ENCODE measurements at places on chromosomes 3 and 15. TPM values are rescaled to one million over a fixed set of nuclear protein-coding genes. Genes with fewer than 3 reads are reported as not detected.
A peak's percentile ranks its signal among the peaks of the same experiment; 100 is the strongest.

ISLR2 gene
- not detected for polyA plus RNA-seq

- DNase-seq: no peak
Measured at GRCh38 chr3:45608885-45609284, 14.3 kb downstream of the LIMD1 start.

DNA sequence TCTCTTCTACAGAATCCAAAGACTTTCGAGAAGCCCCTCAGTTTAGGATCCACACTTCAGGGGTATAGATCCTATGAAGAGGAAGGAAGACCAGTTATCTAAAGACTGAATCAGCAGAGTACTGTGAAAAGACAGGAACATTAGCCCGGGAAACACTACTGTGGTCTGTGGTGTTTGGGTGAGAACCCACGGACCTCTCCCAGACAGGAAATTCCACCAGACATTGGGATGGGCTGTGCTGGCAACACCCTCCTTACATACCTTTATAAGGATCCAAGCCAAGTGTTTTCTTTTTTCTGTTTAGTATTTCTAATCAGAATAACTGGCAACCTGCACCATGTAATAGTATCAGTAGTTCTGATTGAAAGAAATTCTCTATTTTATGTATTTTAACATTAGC lies 14.1 kb downstream of the TMEM207 start:
- no peak for DNase-seq

- no peak for DNase-seq
Measured at GRCh38 chr3:55719006-55719405, 231.9 kb upstream of the WNT5A start.

GRCh38 chr15:96331945-96332636 lies 1.6 kb downstream of the NR2F2 start:
- DNase-seq: no peak

MASP1 gene
- not detected for polyA plus RNA-seq

DNA sequence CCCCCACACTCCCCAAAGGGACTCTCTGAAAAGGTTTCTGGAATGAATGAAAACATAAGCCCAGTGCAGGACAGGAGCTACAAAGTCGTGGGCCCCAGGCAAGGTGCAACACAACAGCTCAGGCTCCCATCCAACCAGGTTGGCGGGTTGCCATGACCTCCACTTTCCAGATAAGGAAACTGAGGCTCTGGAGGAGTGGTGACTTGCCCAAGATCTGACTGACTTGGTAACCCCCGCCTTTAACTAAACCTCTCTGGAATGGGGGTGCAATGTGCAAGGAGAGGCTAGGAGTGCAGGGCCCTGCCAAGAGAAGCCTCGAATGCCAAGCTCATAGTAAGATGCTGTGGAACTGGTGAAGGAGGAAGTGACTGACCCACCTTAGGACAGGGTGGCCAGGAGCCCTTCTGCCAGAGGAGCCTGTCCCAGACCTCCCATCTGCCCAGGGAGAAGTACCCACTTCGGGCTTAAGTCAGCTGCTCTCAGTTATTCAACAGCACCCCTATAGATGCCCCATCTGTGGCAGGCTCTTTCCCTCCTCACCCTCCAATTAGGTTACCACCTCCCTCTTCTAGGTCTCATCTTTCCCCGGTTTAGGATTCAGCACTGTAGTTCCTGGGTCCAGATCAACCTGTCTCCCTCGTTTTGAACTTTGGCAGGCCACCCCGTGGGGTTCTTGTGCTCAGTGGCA lies 553 bp upstream of the TNNC1 start:
- no peak for DNase-seq

- no peak for DNase-seq
Measured at GRCh38 chr3:60972599-60972998, 278.7 kb downstream of the FHIT start.

GRCh38 chr3:146469150-146470017 lies at the start of gene PLSCR2:
PLSCR2 (minus strand) TSS chr3:146469561; CDS start chr3:146459904, 9,657 bp downstream.
- DNase-seq: no peak

DNA sequence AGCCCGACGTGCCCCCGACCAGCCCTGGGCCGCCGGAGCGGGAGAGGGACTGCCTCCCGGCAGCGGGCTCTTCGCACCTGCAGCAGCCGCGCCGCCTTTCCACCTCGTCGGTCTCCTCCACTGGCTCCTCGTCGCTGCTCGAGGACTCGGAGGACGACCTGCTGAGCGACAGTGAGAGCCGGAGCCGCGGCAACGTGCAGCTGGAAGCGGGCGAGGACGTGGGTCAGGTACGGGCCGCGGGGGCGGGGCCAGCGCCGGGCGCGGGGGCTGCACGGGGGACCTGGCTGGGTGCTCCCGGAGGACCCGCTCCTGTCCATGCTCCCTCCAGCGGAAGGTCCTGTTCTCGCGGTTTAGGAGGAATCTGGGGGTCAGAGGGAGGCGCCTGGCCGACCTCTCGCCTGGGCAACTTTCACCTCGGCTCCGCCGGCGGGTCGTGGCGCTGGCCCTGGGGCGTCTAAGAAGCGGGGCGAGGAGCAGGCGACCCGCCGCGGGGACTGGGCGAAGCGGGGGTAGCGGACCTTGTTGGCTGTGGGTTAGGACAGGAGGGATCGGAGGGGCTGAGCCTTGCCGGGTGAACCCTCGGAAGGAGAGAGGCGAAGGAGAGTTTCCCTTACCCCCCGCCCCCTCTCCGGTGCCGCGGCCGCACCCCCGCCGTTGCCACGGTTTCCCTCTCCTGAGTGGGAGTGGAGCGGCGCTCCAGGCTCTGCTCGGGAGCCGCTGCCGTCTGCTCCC lies 682 bp downstream of the ITPKA start:
- DNase-seq: no peak

- DNase-seq: peak; percentile 51
Measured at GRCh38 chr3:110343376-110343775, 728.2 kb upstream of the NECTIN3 start.

LSAMP gene
- polyA plus RNA-seq: not detected

MOBP gene
- not detected for polyA plus RNA-seq

SAXO2 gene
- 1.0 TPM for polyA plus RNA-seq

HCN4 gene
- not detected for polyA plus RNA-seq

GRCh38 chr3:182596676-182597410 lies 196.5 kb upstream of the ATP11B start:
- DNase-seq: no peak

TRPM1 gene
- not detected for polyA plus RNA-seq

GRCh38 chr3:197218210-197218609 lies 80.2 kb downstream of the DLG1 start:
- DNase-seq: no peak

GRCh38 chr3:185733980-185734724 lies 90.7 kb downstream of the IGF2BP2 start:
- peak; percentile 88 for DNase-seq

DNA sequence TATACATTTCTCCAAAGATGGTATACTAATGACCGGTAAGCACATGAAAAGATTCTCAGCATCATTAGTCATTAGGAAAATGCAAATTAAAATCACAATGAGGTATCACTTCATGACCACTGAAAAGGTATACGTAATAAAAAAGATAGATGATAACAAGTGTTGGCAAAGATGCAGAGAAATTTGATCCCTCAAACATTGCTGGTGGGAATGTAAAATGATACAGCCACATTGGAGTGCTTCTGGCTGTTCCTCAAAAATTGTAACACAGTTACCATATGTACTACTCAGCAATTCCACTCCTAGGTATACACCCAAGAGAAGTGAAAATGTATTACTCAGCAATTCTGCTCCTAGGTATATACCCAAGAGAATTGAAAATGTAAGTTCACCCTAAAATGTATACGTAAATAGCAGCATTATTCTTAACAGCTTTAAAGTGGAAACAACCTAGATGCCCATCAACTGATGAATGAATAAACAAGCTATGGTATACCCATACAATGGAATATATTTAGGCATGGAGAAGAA lies 25.0 kb upstream of the KY start:
- DNase-seq: no peak

- DNase-seq: no peak
Measured at GRCh38 chr3:16410659-16411058, 102.8 kb downstream of the RFTN1 start.

DNA sequence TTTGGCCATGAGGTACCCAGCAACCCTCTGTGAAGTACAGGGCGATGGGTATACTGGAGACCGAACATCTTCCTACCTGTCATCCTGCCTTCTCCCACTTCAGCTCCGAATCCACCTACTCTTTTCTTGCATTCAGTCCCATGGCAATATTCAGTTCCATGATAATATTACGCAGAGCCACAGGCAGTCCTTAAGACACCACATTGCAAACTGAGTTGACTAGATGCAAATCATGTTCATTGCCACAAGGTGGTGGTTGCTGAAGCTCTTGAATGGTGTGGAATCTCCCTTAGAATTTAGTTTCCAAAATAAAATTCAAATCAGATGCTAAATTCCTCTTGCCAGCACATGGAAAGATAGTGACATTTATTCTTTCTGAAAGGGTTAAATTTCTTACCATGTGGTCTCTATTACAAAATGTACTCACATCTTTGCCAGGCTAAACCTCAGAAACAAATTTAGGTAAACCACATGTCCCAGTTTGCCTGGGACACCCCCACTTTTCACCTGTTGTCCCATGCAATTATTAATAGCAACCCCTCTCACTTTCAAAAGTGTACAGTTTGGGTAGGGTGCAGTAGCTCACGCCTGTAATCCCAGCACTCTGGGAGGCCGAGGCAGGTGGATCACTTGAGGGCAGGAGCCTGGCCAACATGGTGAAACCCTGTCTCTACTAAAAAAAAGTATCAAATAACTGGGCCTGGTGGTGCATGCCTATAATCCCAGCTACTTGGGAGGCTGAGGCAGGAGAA lies 1.7 kb upstream of the NME9 start:
- DNase-seq: no peak

DNA sequence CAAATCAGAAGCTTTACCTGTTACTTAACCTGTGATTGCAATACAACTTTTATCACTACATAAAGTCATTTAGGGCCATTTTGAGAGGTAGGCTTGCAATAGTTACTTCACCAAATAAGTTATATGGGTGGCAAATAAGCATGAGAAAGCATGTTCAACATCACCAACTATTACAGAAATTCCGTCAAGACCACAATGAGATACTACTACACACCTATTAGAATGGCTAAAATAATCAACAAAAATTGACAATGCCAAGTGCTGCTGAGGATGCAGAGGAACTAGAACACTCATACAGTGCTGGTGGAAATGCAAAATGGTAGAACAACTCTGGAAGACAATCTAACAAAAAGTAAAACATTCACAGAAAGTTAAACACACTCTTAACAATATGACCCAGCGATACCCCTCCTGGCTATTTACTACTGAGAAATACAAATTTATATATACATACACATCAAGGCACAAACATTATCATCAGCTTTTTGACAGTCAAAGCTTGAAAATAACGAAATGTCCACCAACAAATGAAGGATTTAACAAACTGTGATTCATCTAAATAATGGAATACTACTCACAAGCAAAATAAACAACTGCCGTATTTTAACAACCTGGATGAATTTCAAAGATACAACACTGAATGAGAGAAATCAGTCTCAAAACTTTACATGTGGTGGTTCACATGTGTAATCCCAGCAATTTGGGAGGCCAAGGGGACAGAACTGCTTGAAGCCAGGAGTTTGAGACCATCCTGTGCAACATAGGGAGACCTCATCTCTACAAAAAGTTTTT lies 82.9 kb downstream of the MYO9A start:
- no peak for DNase-seq

GRCh38 chr3:28973609-28974008 lies 307.3 kb upstream of the RBMS3 start:
- peak; percentile 39 for DNase-seq

NPAP1 gene
- not detected for polyA plus RNA-seq

PLSCR5 gene
- not detected for polyA plus RNA-seq

GRCh38 chr15:54387799-54388198 lies 409.6 kb downstream of the UNC13C start:
- DNase-seq: no peak

FETUB gene
- not detected for polyA plus RNA-seq

DNA sequence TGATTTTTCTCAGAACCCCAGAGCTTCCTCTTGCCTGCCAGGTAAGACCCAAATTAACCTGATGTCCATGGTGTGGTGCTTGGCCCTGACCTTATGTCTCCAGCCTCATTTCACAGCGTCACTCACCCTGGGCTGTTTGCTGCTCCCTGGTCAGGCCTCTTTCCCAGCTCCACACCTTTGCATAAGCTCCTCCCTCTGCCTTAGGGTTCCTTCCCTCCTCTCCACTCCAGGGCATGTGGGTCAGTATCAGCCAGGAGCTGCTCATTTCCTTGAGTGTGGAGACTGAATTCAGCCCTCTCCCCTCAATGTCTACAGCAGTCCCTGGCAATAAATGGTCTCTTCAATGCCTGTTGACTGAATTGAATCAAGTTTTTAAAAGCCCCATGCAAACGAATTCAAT lies 75.6 kb upstream of the ANKRD34C start:
- DNase-seq: no peak

PLCB2 gene
- polyA plus RNA-seq: 2.2 TPM

DNA sequence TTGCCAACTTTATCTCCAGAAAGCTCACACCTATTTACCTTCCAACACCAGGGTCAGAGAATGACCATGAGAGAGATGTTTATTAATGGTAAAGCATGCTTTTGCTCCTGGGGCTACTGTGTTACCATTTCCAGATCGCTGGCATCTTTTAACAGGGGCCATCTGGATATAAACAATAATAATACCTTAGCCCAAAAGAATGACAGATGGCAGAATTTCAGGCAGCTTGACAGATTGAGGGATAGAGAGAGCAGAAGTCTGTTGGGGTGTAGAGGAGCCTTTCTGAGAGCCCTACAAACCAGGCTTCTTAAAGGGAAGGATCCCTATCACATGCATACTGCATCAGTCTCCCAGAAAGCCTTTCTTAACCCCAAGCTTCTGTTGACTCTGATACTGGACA lies 17.7 kb downstream of the RBP1 start:
- DNase-seq: no peak

CPNE9 gene
- polyA plus RNA-seq: not detected

DNA sequence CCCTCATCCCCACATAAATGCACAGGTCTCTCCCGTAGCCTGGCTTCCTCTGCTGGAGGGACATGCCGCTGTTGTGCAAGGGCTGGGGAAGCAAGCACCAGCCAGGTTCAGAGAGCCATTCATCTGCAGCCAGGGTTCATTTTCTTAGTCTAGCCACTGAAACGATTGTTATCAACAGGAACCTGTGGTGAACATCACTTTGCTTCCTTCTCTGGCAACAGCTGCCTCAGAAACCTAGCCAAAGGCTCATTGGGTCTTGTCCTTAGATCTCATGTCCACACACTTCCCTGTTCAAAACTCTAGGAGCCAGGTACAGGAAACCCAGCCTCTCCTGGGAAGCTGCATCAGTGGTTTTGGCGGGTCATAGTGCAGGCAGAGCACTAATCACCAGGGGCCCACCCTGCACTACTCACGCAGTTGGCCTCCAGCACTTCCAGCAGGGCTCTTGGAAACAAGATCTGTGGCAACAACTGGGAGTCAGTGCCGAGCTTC lies 47.0 kb downstream of the OXNAD1 start:
- no peak for DNase-seq

GRCh38 chr15:33888176-33888575 lies 80.1 kb upstream of the CHRM5 start:
- no peak for DNase-seq

GRCh38 chr15:27414168-27414870 lies 443.3 kb downstream of the GABRG3 start:
- DNase-seq: peak; percentile 22

- DNase-seq: no peak
Measured at GRCh38 chr3:141722081-141722480, 16.0 kb upstream of the RNF7 start.

GRCh38 chr3:43968465-43968864 lies 273.2 kb upstream of the TOPAZ1 start:
- DNase-seq: no peak

GRCh38 chr15:40471105-40471807 lies 472 bp downstream of the CHST14 start:
- DNase-seq: no peak

- DNase-seq: no peak
Measured at GRCh38 chr15:65245096-65245856, 34.0 kb upstream of the CILP start.
